ENCODE measurements at places on chromosomes 5 and 9. TPM values are rescaled to one million over a fixed set of nuclear protein-coding genes. Genes with fewer than 3 reads are reported as not detected.
A peak's percentile ranks its signal among the peaks of the same experiment; 100 is the strongest.

DNA sequence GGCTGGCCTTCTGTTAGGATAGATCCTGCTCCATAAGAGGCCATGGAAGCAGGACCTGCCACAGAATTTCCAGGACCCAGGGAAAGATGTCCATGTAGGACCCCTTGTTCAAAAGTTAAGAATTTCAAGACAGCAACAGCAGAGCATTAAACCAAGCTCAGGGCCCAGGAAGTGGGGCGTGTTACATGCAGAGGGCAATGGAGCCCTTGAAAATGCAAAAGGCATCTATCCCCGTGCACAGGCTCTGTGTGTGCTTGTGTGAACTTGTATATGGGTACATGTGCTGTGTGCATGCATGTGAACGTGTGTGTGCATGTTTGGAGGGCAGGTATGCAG is 14.4 kb upstream of the NKD2 start:
- no peak for DNase-seq
- H3K4me3 ChIP-seq = no peak overlapping the region
- H3K27me3 ChIP-seq = peaks cover 5% of the 10 kb centered on the region
- H3K36me3 ChIP-seq = no peaks in the 10 kb centered on the region

GRCh38 chr5:60504342-60504741 is 195.6 kb downstream of the DEPDC1B start:
- no peak overlapping the region for H3K4me3 ChIP-seq
- no peaks in the 10 kb centered on the region for H3K27me3 ChIP-seq
- no peak for DNase-seq
- no peaks in the 10 kb centered on the region for H3K4me1 ChIP-seq
- H3K27ac ChIP-seq = no peak overlapping the region
- H3K36me3 ChIP-seq = no peaks in the 10 kb centered on the region

DNA sequence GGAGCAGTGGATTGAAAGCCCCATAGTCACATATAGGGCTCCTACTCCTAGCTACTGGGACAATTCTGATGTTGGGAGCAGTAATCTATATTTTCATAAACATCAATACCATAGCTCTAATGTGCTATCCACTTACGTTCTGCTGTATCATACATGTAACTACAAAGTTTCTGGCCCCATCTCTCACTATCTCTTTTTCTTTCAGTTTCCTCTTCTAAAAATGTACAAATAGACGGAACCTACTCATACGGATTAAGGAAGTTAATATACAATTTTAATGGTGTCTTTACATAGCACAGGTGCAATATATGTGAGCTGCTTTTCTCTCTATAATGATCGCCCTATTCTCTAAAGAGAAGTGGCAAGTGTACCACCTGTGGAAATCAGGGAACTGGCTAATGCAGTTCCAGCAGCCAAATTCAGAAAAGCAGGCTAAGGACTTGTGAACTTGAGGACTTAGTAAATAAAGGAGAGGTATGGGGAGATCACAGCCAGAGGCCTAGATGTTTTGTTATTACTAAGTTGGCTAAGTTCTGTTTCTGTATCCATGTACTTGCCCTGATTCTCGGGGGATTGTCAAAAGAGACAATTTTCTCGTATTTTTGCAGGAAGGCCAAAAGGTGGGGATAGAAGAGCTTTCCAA is 1021.9 kb downstream of the CDH12 start:
- no peak overlapping the region for H3K27ac ChIP-seq
- H3K36me3 ChIP-seq = no peaks in the 10 kb centered on the region
- H3K4me3 ChIP-seq = no peak overlapping the region
- no peak for DNase-seq

DNA sequence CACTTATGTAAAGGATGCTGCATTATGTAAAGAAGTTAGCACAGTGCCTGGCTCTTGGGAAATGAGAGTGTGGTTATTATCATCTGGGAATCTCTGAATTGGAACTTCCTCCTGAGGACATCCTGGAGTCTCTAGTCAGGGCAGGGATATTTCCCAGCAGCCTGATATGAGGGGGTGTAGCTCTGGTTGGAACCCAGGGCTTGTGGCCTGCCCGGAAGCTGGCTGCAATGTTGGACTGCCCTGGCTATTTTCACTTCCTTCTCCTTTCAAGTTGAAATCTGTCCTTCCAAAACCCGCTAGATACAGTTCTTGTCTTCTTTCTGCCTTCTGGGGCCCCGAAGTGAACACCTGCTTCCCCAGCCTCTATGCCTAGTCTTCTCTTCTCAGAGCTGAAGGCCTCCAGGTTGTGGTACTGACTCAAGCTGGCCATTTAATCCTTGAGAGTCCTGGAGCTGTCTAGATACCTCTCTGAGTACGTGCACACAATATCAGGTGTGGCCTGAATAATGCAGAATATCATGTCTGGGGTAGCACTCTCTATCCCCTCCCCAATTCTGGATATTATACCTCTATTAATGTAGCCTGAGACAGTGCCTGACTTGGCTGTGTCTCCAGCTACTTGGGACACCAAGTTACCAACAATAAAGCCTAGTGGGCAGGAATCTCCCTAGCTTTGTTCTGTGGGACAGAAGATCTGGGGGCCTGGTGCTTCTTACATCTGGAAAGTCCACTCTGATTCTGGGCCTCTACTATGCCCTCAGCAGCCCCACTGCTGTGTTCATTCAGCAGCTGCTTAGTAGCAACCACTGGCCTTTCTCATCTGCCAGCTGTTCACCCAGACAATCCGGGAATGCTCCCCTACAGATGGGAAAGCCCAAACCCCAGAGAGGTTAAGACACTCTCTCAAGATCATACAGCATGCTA is 45.0 kb downstream of the SLC6A7 start:
- H3K27me3 ChIP-seq = no peaks in the 10 kb centered on the region
- no peaks in the 10 kb centered on the region for H3K36me3 ChIP-seq
- DNase-seq = no peak
- no peaks in the 10 kb centered on the region for H3K4me1 ChIP-seq
- no peak overlapping the region for H3K27ac ChIP-seq
- no peak overlapping the region for H3K4me3 ChIP-seq

GRCh38 chr9:75889977-75890471 is 449 bp upstream of the PCSK5 start:
- peak overlapping the region; percentile 89 for H3K27ac ChIP-seq
- no peak for DNase-seq
- peak overlapping the region; percentile 88 for H3K4me3 ChIP-seq
- H3K4me1 ChIP-seq = peaks cover 30% of the 10 kb centered on the region
- H3K36me3 ChIP-seq = no peaks in the 10 kb centered on the region

- H3K27me3 ChIP-seq = no peaks in the 10 kb centered on the region
- no peak overlapping the region for H3K4me3 ChIP-seq
- peaks cover 38% of the 10 kb centered on the region for H3K36me3 ChIP-seq
Observed at GRCh38 chr9:35798658-35799374, 7.4 kb downstream of the NPR2 start.

GRCh38 chr5:141349917-141350619 is at the start of gene PCDHGB1:
Gene PCDHGB1, plus strand, starts transcription at chr5:141350099. Its CDS starts 162 bp downstream, at chr5:141350261.
- peak within 1 kb of the TSS; percentile 23 for H3K4me3 ChIP-seq
- peaks cover 22% of the 10 kb centered on the region for H3K27me3 ChIP-seq
- H3K27ac ChIP-seq = no peak within 1 kb of the TSS
- DNase-seq = no peak
- no peaks in the 10 kb centered on the region for H3K4me1 ChIP-seq
- no peaks in the 10 kb centered on the region for H3K36me3 ChIP-seq

- H3K36me3 ChIP-seq = peaks cover 49% of the 10 kb centered on the region
- DNase-seq = no peak
- peaks cover 23% of the 10 kb centered on the region for H3K4me1 ChIP-seq
- no peaks in the 10 kb centered on the region for H3K27me3 ChIP-seq
- no peak overlapping the region for H3K4me3 ChIP-seq
- H3K27ac ChIP-seq = no peak overlapping the region
Observed at GRCh38 chr9:96651626-96652025, 3.5 kb downstream of the PRXL2C start.

- no peak for DNase-seq
- H3K36me3 ChIP-seq = peaks cover 40% of the 10 kb centered on the region
- peaks cover 21% of the 10 kb centered on the region for H3K4me1 ChIP-seq
- H3K27me3 ChIP-seq = no peaks in the 10 kb centered on the region
- no peak overlapping the region for H3K4me3 ChIP-seq
Observed at GRCh38 chr5:55429613-55430253, 105.0 kb downstream of the PLPP1 start.

DNA sequence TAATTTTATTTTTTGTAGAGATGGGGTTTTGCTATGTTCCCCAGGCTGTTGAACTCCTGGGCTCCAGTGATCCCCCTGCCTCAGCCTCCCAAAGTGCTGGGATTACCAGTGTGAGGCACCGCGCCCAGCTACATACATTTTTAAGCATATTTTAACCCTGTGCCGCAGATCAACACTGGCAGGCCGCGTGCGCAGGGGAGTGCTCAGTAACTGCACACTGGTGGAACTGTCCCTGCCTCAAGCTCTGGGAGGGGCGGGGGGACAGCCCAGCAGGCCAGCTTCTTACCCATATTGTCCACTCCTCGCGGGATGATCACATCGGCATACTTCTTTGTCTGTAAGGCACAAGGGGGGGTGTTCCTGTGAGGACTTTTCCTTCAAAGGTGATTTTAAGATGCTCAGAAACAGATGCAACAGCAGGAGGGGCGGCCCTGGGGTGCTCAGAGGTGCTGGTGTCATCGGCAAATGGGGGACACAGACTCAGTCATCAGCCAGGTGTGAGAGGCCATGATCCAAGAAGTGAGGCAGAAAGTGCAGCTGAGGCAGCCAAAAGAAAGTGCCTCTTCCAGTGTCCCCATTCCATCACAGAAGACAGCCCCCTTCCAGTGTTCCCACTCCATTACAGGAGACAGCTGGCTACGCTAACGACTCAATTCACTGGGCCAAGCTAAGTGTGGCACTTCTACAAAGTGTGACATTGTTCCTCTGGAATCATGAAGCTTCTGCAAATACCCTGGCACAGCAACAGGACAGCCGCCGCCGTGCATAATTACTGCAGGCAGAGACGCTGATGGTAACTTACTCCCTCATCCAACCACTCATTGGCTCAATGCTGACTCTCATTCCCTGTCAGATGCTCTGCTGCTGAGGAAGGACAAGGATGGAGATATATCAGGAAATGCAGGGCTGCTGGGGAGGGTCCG is 5.2 kb downstream of the UCK1 start:
- H3K4me1 ChIP-seq = peaks cover 11% of the 10 kb centered on the region
- no peak overlapping the region for H3K27ac ChIP-seq
- H3K27me3 ChIP-seq = no peaks in the 10 kb centered on the region
- H3K4me3 ChIP-seq = no peak overlapping the region
- H3K36me3 ChIP-seq = peaks cover 91% of the 10 kb centered on the region
- DNase-seq = no peak

GRCh38 chr9:93136011-93136440 is 2.0 kb upstream of the NINJ1 start:
- peak overlapping the region; percentile 8 for H3K4me3 ChIP-seq
- no peaks in the 10 kb centered on the region for H3K36me3 ChIP-seq
- no peaks in the 10 kb centered on the region for H3K27me3 ChIP-seq
- H3K27ac ChIP-seq = no peak overlapping the region
- peaks cover 43% of the 10 kb centered on the region for H3K4me1 ChIP-seq

DNA sequence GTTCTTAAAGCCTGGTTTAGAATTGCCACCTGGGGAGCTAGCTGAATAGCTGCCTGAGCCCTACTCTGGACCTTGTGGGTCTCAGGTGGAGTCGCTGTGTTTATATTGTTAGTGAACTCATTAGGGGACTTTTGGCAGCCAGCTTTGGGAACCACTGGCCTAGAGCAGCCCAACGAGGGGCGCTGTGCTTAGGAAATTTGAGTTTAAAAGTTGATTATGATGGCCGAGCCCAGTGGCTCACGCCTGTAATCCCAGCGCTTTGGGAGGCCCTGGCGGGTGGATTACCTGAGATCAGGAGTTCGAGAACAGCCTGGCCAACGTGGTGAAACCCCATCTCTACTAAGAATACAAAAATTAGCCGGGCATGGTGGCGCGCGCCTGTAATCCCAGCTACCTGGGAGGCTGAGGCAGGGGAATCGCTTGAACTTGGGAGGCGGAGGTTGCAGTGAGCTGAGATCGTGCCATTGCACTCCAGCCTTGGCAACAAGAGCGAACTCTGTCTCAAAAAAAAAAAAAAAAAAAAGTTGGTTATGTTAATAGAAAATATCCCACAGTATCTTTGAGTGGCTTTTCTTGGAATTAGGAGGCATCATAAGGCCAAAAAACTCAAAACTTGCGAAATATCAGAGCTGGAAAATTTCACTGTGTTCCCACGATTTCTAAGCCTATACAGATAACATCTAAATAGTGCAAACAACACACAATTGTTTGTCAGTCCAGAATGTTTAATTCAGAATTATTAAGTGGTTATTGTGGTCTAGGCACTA is 809 bp downstream of the MCCC2 start:
- H3K36me3 ChIP-seq = no peaks in the 10 kb centered on the region
- DNase-seq = no peak
- H3K27me3 ChIP-seq = no peaks in the 10 kb centered on the region
- H3K4me1 ChIP-seq = peaks cover 21% of the 10 kb centered on the region
- H3K4me3 ChIP-seq = peak overlapping the region; percentile 80

GRCh38 chr5:140877262-140877581 is 2.1 kb downstream of the PCDHA12 start:
- H3K4me3 ChIP-seq = no peak overlapping the region
- no peaks in the 10 kb centered on the region for H3K36me3 ChIP-seq
- no peak overlapping the region for H3K27ac ChIP-seq
- DNase-seq = no peak
- H3K4me1 ChIP-seq = no peaks in the 10 kb centered on the region

DNA sequence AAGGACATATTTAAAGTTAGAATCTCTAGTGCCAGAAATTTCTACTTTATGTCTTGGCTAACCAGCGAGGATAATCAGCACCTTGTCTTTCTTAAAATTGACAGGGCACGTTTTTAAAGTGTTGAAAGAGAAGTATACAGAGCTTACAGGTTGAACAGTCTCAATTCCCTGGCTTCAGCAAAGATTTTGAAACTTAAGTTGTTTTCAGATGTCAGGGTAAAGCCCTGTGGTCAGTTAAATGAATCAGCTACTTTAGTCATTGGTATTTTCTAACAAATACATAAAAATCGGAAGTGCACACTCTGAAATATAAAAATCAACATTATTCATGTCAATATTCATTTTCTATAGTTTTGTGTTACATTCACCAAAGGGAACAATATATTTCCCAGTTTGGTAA is 29.1 kb downstream of the SNCAIP start:
- H3K4me1 ChIP-seq = no peaks in the 10 kb centered on the region
- DNase-seq = no peak
- H3K27me3 ChIP-seq = no peaks in the 10 kb centered on the region
- no peak overlapping the region for H3K27ac ChIP-seq
- no peak overlapping the region for H3K4me3 ChIP-seq

GRCh38 chr9:33202552-33203201 is 35.5 kb upstream of the B4GALT1 start:
- no peak overlapping the region for H3K27ac ChIP-seq
- H3K4me1 ChIP-seq = peaks cover 8% of the 10 kb centered on the region
- H3K4me3 ChIP-seq = no peak overlapping the region
- no peak for DNase-seq
- no peaks in the 10 kb centered on the region for H3K36me3 ChIP-seq
- H3K27me3 ChIP-seq = no peaks in the 10 kb centered on the region

- H3K4me1 ChIP-seq = peaks cover 52% of the 10 kb centered on the region
- H3K27me3 ChIP-seq = peaks cover 4% of the 10 kb centered on the region
- no peak for DNase-seq
- no peak overlapping the region for H3K4me3 ChIP-seq
- H3K27ac ChIP-seq = no peak overlapping the region
- no peaks in the 10 kb centered on the region for H3K36me3 ChIP-seq
Observed at GRCh38 chr9:68711281-68711680, 6.2 kb downstream of the PIP5K1B start.

The CER1 gene
- total RNA-seq = not detected

The SUB1 gene
- total RNA-seq = 119 TPM

The CCNJL gene
- total RNA-seq = 15.5 TPM

The NFIB gene
- 97.7 TPM for total RNA-seq

The PRR16 gene
- total RNA-seq = 0.95 TPM

The SHOC1 gene
- total RNA-seq = 0.15 TPM

The IL3 gene
- total RNA-seq = not detected

The AK8 gene
- total RNA-seq = 6.1 TPM

The ARHGEF37 gene
- total RNA-seq = 13.5 TPM

The CTXN3 gene
- total RNA-seq = not detected

The SPATA9 gene
- not detected for total RNA-seq

The RUSC2 gene
- total RNA-seq = 23.6 TPM

The PCDHB6 gene
- 0.41 TPM for total RNA-seq

Measured in lower lobe of right lung (tissue), 2 donors.